CD4-positive, alpha-beta T cell treated with Interleukin-4 for 1 hour (primary cell): ENCODE measurements at places on chromosomes 5 and 9.

DNA sequence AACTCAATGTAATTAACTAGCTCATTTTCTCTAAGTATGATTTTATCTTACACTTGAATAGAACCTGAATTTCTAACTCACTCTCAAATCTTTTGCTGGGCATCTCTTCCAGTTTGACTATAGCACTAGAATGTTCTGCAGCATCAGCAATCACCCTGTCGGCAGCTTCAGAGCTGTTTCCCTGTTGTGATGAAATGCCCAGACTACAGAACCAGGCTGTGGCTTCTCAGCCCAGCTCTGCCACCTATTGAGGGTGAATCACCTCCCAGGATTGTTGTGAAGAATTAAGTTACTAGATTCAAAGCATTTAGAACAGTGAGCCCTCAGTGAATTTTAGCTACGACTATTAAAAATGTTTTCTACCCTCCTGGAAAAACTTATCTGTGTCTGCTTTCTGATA, 90.4 kb upstream of the ANKRD55 start:
- no peak for DNase-seq

GRCh38 chr5:69368458-69369339, 621 bp downstream of the AK6 start:
- peak; percentile 51 for DNase-seq

DNA sequence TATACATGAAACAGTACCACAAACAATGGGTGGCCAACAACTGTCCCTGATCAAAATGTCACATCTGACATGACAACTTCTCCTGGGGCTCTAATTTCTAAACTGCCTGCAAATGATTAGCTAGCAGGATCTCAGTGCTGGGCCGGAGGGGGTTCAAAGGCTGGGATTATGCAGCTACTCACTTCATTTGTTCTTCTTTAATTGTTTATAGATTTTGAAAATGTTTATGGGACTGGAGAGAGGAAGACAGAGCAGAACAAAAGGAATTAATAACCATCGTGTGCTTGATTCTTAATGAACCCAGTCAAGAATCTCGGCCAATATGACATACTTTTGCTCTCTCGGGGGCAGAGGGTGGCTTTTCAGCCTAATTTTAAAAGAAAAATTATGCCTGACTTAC, 313.6 kb downstream of the NSG2 start:
- no peak for DNase-seq

DNA sequence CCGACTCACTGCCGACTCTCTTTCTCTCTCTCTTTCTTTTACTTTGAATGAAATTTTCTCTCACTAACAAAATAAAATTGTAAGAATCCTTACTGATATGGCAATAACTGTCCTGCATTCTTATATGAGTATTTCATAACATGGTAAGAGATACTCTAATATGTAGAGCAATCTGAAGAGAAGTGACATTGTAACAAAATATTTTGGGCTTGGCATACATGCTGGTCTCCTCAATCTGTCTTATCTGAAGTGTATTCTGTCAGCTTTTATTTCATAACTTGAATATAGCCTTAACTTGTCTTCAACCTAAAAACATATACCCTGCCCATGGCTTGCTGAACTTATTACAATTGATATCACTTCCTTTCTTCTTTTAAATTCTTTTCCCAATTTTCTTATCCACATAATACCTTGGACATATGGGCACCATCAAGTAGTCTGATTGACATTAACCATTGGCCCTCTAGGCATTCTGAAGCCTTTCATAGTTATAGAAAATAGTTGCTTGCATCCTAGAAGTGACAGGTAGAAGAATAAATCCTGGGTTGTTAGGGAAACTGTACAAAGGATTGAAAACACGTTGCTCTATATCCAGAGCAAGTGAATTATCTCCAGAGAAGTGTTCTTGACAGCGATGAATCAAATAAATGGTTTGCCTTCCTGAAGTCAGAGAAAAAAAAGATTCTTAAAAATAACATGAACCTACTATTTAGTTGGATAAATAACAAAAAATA, 537.6 kb upstream of the TYRP1 start:
- no peak for DNase-seq

GRCh38 chr9:89678396-89679015, 73.7 kb downstream of the GADD45G start:
- no peak for DNase-seq

DNA sequence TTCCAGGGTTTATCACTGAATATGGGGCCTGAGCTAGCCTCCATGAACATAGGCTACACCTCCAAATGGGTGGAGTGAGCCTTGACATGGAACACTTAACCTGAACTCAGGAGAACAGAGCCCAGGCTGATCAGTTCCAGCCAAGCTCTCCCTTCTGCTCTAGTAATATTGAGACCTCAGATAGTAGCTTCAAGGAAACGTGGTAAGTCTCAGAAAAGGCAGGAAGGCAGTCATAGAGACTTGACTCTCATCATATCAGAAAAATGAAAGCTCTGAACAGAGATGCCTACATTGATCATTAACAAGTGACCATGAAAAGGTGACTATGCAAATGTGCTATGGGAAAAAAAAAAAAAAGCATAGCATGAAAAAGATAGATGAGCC, 40.5 kb upstream of the MYO10 start:
- DNase-seq = no peak
